ENCODE measurements at places on chromosomes 4 and X.
A peak's percentile ranks its signal among the peaks of the same experiment; 100 is the strongest.

GRCh38 chrX:9144701-9145241 is 110.8 kb upstream of the FAM9B start:
- DNase-seq = no peak

- no peak for DNase-seq
Measured at GRCh38 chrX:143988356-143988755, 104.5 kb downstream of the UBE2NL start.

GRCh38 chr4:26126143-26126718 is 194.6 kb upstream of the RBPJ start:
- DNase-seq = no peak

DNA sequence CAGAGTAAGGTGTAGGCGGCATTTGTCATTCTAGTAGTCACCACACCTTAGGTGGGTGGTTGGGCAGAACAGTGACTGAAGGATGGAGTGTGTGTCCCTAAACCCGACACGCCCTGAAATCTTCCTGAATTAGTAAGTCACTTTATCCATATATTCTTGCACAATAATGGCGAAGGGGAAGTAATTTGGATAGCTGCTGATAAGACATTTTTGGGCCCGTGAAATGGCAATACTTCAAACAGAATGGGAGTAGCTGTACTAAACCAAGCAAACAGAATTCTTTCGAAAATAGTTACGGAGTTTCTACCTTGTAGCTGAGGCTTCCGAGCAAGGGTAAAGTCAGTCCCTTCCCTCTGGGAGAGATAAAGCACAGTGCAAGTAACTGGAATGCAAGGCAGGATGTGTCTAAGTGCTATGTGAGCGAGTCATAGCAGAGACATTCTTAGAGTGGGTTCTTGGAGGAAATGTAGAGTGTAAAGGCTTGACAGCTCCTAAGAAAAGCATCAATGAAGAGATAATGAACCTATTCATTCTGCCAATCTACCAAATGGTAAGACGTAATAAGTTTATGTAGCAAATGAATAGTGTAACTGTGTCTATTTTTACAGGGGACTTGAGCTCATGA is 72.8 kb downstream of the CLCN5 start:
- DNase-seq = no peak

GRCh38 chrX:154727871-154728270 is 23.0 kb downstream of the GAB3 start:
- DNase-seq = no peak

DNA sequence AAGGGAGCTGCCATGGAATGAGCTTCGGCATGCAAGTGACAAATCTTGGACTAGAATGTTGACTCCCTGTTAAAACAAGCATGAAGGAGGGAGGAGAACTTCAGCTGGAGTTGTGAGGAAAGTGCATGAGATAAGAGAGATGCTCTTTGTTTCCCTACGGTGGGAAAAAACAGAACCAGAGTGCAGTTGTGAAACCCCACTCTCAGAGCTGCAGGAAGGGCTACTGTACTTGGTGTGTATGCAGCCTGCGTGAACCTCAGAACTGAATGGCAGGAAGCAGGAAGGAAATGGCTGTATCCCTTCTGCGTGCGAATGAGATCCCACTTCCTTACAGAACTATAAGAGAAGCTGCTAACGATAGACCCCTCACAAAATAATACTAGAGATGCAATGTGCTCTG is 57.2 kb downstream of the EGF start:
- DNase-seq = no peak

DNA sequence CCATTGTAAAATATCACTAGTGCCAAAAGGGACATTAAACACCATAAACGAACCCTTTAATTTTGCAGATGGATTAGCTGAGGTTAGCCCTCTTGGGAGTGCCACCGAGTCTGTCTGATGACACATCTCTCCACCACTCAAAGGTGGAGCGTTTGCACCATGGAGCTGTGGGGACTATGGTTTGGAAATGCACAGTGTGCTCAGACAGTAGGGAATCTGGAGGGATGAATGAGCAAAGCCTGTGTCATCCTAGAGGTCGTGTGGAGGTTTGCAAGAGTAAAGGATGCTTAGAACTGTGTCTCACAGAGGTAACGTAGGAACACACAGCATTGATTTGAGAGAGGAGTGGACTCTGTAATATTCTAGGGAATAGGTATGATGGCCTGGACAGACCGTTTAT is 93.7 kb downstream of the CLNK start:
- no peak for DNase-seq

- no peak for DNase-seq
Measured at GRCh38 chr4:107825072-107825824, 516 bp downstream of the SGMS2 start.

DNA sequence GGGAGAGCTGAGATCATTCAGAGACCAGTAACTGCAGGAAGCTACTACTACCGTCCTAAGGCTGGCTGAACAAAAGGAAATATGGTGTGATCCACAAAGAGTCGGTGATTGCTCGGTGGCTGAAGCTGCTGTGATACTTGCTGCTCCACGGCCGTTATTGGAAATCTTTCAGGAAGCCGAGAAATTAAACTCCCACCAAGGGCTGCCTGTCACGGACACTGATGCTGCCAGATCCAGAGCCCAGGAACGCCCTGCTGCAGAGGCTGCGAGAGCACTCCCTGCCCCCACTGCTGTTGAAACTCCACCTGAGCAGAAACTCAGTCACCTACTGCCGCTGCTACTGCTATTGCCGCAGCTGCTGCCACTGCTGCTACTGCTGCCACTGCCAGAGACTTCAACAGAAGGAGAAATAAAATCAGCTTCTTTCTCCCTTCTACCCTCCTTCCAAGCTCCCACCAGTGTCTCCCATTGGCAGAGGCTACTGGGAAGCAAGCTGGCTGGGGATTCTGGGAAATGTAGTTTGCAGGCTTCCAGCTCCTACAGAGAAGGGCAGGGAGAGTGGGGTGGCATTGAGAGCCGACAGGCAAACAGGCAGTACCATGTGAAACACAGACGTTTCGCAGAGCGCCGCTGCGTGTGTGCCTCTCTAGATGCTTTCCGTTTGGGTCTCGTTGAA is 126.0 kb upstream of the ENPP6 start:
- DNase-seq = peak; percentile 24

- no peak for DNase-seq
Measured at GRCh38 chr4:105998171-105999063, 103.1 kb downstream of the NPNT start.

GRCh38 chr4:6705646-6706045 is 4.0 kb downstream of the MRFAP1L1 start:
- no peak for DNase-seq

- DNase-seq = no peak
Measured at GRCh38 chrX:115949900-115950822, 220.4 kb upstream of the AGTR2 start.

GRCh38 chr4:160347197-160347596 is 1244.3 kb downstream of the RAPGEF2 start:
- DNase-seq = no peak

DNA sequence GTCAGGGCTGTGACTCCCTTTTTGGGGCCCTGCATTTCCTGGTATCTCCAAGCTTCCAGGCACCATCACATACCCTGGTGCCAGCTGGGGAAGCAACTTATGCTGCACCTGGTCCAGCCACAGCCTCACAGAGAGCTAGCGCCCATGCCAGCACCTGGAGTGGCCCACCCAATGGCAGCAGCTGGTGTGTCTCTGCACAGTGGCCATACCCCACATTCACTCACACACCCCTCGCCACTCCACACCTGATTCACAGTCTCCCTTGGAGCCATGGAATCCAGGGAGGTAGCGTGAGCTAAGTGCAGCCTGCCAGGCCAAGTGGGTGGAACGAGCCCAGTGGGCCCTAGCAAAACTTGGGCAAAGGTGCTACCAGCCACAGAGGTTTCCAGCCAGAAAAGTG is 56.8 kb downstream of the COX18 start:
- DNase-seq = no peak

DNA sequence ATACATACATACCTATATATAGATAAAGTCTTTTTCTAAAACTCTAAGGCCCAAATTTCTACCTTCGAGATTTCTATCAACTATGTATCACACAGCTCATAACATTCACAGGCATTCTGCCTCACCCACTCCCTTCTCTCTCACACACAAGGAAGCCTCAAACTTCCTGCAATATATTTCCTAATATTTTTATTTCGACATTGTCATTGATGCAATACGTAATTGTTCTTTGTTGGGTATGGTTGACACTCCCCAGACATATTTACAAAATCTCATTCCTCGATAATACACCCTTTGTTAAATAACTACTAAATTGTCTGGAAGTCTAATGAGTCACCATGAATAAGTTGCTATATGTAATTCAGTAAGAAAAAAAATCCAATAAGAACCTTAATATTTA is 143.5 kb downstream of the HNRNPD start:
- DNase-seq = no peak

GRCh38 chrX:135741192-135741715 is 26.7 kb downstream of the CT45A3 start:
- no peak for DNase-seq

DNA sequence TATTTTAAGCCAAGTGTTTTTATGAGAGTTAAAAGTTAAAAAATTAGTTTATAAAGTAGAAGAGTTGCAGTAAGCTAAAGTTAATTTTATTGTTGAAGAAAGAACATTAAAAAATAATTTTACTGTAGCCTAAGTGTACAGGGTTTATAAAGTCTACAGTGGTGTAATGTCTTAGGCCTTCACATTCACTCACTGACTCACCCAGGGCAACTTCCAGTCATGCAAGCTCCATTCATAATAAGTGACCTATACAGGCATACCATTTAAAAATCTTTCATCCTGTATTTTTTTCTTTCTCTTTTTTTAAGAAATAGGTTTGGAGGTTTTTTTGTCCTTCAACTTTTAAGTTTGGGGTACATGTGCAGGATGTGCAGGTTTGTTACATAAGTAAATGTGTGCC is 87.9 kb upstream of the NR3C2 start:
- DNase-seq = no peak
